ENCODE measurements at places on chromosomes 6 and 20.

DNA sequence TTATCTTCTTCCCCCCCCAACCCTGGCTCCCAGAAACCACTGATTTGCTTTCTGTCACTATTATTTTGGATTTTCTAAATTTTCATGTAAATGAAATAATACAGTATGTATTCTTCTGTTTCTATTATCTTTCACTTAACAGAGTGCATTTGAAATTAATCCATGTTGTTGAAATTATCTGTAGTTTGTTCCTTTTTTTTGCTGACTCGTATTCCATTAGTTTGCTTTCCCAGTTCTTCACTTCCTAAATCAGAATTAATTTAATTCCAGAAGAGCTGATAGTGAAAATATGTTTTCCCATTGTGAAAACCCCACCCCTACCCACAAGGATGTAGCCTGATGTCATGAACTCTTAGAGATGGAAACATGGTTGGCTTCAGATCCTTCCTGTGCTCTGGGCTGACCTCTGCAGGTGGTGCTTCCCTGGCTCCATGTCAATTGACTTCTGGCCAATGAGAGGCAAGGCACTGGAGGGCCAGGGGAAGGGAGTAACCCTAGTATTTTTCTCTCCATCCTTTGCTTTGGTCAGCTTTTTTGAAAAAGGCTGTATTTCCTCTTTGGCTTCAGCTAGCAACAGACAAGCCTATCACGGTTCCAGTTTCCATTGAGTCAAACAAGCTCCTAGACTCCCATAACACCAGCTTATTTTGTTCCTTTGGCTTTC, 244.4 kb upstream of the HSF2 start:
- DNase-seq, result no peak

GRCh38 chr20:43953919-43954592, 39.4 kb downstream of the TOX2 start:
- no peak for DNase-seq

DNA sequence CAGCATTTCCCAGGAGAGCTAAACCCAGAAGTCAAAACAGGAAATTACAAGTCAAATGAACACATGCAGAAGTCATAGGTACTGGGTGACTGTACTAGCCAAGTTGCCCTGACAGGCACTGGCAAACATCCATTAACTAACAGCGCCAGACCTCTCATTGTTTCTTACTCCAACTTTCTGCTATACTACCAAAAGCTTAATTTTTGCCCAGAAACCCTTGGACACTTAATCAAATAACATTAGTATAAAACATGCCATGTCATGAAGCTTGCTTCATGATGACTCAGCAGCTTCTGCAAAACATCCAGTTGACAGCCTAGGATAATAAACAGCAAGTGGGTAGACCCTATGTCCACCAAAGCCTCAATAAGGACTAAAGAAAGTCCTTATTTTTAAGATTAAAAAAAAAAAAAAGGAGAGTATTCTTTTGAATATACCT, 3.5 kb downstream of the NUP153 start:
- DNase-seq, result peak; percentile 84

GRCh38 chr6:86153521-86153920, 510.8 kb upstream of the SYNCRIP start:
- no peak for DNase-seq

DNA sequence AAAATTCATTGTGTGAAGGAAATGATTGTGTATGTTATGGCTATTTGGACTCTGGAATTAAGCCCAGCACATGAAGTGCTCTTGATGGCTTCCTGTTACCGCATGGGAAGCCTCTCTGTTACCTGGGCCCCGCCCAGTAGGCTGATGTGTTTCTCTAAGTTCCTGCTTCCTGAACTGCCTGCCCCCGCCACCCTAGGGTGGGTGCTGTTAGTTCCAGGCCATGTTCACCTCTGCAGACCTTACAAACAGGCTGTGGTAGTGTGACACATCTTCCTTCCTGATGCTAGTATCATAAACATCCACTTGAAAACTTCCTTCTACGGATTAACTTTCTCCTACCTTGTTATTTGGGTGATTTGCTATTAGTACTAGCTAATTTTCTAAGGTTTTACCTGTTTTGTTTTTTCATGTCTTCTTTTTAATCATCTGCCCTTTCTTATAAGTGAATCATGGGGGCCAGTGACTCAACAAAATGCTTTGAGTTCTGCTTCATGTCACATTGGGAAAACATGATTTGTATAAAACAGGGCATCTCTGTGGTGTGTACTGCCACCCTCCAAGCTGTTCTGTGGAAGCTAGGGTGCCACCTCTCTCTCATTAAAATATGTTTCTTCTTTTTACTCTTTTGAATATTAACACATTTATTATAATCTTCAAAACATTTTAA, 40.6 kb downstream of the SH3BGRL2 start:
- DNase-seq, result no peak

DNA sequence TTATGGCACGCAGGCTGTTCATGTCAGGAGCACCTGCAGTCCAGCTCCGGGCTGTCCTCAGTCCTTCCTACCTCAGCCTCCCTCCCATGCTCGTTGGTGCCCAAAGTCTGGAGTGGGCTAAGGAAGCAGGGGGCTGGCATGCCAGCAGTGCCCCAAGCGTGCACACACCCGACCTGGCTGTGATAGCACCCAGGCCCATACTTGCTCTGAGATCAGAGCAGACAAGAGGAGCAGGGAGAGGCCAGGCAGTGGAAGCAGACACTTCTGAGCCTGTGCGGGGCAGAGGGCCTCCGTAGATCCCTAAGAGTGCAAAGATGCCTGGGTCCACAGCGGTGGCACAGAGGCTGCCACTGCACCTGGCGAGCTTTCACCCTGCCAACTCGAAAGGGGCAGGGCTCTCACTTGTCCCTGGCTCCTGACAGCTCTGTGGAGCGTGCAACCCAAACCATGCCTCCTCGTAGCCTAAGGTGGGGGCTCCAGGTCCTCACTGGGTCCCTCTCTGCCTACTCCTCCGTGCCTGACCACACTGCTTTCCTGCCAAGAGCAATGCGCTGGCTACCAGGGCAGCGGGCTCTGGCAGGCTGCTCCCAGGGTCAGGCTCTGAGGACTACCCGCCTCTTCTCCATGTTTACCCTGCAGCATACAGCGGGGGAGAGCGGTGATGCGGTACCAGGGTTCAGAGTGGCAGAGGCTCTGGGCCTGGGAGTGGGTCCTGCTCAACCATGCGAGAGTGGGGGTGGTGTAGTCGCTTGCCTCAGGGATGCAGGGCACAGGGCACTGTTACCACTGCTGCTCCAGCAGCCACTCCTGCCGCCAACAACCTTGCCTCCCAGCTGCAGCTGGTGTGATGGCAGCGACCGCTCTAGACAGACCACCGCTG, 59.5 kb downstream of the MANEA start:
- DNase-seq, result no peak

GRCh38 chr6:117573006-117573680, 29.2 kb downstream of the GOPC start:
- DNase-seq, result no peak

GRCh38 chr20:58329711-58330110, 20.2 kb downstream of the RAB22A start:
- DNase-seq, result no peak

- DNase-seq, result no peak
These were observed 28.7 kb downstream of the FGD2 start for GRCh38 chr6:37033819-37034795.

- DNase-seq, result no peak
These were observed 32.6 kb upstream of the RNF182 start for GRCh38 chr6:13892017-13892645.

- DNase-seq, result no peak
These were observed 14.2 kb downstream of the SLC13A3 start for GRCh38 chr20:46637020-46637419.

DNA sequence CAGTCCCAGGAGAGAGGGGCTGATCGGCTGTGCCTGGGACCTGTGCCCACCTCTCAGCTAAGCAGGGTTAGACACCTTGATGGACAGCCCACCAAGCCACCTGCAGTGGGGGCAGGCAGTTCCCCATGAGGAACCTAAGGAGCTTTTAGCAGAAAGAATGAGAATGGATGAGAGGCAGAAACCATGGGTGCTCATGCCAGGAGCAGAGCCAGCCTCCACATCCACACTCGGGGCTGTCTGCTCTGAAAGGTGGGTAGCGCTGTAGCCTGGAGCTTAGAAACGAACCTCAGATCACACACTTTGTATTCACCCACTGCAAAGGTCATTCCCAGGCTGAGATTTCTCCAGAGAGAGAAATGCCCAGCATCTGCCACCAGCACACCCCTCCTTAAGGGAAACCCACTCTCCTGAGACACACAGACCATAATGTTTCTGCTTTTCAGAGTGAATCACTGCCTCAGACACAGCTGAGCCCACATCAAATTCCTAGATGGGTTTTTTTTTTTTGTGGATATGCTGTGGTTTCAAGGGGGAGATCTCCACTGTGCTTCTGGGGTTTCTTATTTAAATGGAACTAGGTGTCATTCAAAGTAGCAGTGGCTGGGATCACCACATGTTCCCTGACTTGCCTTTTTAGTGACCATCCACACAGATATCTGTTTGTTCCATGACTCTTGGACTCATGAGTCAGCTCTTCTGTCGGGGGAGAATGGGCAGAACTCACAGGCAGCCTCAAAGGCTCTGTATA, 218.9 kb downstream of the EYA2 start:
- no peak for DNase-seq

DNA sequence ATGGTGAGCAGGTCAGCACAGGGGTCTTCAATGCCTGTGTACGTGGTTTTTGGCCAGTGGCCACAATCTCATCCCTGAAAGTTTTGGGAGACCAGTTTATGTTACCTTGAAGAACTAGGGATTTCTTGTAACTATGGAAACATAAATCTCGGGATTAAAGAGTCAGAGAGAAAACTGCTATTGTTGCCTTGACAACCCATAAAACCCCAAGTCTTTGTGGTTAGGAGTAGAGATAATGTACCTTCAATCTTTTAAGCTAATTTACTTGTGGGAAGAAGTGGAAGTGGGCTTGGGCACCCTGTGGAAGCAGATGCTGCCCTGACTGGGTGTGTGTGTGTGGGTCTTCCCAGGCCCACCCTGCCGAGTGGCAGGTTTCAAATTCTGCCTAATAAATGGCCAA, 46.1 kb upstream of the ZNF831 start:
- DNase-seq, result no peak

DNA sequence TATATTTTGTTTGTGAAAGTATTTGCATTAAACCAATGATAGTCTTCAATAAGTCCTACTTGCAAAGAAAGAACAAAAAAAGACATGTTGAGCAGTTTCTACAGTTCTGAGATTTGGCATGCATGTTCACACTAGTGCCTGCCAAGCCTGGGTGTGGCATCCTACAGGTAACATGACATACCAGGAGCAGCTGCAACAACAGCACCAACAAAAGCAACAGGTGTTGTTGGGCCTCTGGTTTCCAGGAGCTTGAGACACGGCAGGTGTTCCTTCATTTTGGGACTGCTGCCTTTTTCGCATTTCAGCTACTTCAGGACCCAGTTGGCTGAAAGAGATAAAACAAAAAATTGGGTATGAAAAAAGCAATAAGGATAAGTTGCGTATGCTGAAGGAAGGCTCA, 41.2 kb upstream of the MTRF1L start:
- DNase-seq, result no peak

DNA sequence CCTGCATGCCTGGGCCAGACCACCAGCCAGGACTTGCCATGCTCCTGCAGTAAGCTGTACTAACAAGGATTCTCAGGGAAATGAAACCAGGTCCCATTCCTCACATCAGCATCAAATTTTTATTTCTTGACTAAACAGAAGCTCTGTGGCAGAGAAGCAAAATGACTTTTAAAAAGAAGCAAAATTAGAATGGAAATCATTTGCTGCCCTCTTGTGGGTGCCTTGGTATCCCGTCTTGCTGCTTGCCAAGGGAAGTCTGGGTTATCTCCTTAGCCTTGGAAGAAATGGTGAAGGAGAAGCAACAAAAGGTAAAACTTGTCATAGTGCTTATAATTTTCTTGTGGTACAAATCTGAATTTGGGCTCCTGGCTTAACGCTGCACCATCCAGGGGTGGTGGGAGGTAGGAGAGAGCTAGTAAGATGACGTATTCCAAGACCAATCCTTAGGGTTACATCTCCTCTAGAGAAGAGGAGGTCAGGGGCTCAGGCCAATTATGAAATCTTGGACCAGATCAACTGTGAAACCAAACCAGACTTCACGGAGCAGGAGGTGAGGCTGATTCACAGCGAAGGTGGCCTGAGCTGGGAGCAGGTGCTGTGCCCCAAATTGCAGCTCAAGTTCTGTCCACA, 107.5 kb downstream of the FAXC start:
- DNase-seq, result peak; percentile 9

DNA sequence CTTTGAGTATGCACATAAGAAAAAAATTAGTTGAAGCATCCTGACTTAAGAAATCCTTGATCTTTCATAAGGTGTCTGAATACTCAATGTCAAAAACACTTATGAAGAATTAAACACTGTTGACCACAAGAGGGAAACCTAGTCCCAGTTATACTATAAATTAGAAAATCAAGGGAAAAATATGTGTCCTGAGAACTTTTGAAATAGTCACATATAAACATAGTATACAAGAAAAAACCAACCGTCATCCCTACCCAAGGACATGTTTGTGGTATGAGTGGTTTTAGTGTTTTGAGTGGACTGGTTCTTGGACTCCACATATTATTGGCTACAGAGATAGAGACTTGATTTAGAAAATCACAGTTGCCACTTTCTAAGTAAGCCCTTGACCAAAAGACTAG, 7.6 kb upstream of the HLA-DRA start:
- DNase-seq, result peak; percentile 35
